Stimulated activated CD4-positive, alpha-beta T cell treated with anti-CD3 and anti-CD28 coated beads, TNF-alpha, amount 100 ng/mL, for 1 hour (primary cell): ENCODE measurements at places on chromosomes 5 and 9.

GRCh38 chr9:130132746-130133145 lies 39.5 kb upstream of the NCS1 start:
- DNase-seq, result no peak

- DNase-seq, result no peak
These were observed 62.1 kb downstream of the TMOD1 start for GRCh38 chr9:97563458-97564135.

DNA sequence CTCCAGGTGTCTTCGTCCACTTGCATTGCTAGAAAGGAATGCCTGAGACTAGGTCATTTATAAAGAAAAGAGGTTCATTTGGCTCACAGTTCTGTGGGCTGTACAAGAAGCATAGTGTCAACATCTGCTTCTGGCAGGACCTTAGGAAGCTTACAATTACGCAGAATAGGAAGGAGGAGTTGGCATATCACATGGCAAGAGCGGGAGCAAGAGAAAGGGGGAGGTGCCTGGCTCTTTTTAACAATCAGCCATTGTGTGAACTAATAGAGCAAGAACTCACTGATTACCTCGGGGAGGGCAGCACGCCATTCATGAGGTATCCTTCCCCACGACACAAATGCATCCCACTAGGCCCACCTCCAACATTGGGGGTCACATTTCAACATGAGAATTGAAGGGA lies 134.4 kb upstream of the EFNA5 start:
- no peak for DNase-seq

GRCh38 chr9:9079473-9079872 lies 1279.9 kb upstream of the DMAC1 start:
- no peak for DNase-seq

DNA sequence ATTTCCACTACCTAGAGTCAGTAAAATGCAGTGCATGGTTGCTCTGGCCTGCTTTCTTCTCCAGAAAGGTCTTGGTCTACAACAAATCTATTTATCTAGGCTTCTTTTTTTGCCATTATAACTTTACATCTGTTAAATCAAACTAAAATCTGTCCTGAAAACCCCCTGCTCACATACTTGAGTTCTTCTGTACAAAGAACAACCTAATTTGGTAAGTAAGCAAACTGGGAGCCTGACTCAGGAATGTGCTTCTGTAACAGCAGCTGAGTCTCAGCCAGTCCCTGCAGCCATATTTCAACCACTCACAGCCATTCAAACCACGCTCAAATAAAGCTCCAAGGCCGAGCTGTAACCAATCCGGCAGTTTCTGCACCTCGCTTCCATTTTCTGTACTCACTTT lies 95.8 kb downstream of the PLPP1 start:
- DNase-seq, result no peak

GRCh38 chr9:125431741-125432271 lies 170.2 kb downstream of the GAPVD1 start:
- no peak for DNase-seq

GRCh38 chr9:108671176-108671575 lies 184.6 kb downstream of the ACTL7B start:
- no peak for DNase-seq

DNA sequence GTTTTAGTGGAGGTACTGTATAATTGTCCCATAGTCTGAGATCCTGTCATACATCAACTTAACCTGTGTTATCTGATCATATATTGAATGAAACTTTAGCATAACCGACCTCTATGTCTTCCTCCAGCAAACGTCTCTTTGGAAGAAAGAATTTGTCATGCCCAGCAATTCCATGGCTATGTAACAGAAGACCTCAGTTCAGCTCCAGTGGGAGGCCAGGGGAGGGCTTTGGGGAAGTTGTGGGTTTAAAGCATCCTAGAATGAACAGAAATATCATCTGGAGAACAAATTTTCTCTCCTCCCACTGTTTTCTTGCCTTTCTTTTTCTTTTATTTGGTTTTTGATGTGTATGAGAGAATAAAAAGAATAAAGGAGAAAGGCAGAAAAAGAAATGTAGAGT lies 164.5 kb downstream of the GAS1 start:
- DNase-seq, result no peak

- DNase-seq, result no peak
These were observed 138.4 kb upstream of the SLIT3 start for GRCh38 chr5:169439362-169439761.

DNA sequence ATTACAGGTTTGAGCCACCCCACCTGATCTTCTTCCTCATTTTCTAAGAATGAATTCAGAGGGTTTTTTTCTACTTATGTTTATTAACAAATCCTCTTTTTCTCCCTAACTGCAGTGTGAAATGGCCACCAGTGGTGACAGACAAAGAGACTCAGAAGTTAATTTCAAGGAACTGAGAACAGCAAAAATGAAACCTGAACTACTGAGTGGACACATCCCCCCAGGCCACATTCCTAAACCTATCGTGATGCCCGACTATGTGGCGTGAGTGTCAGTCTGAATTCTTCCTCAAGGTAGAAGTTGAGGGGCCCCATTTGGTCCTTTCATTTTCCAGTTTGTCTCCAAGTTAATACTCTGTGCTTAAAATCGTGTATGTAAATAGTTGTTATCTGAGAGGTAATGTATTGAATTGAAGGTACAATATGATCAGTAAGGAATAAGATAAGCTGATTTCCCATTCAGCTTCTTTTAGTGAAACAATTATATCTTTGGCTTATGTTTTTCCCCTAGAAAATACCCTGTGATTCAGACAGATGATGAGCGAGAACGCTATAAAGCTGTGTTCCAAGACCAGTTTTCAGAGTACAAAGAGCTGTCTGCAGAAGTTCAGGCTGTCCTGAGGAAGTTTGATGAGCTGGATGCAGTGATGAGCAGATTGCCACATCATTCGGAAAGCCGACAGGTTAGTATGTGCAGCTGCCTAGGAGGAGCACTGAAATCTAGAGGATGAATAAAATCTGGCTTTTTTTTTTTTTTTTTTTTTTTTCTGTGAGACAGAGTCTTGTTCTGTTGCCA lies 17.7 kb downstream of the MARVELD2 start:
- DNase-seq, result no peak

GRCh38 chr9:127931092-127931881 lies 710 bp upstream of the PIP5KL1 start:
- DNase-seq, result no peak

- DNase-seq, result no peak
These were observed 804 bp downstream of the TTC39B start for GRCh38 chr9:15306068-15306756.

GRCh38 chr9:77851882-77852595 lies 179.6 kb downstream of the GNAQ start:
- DNase-seq, result no peak

DNA sequence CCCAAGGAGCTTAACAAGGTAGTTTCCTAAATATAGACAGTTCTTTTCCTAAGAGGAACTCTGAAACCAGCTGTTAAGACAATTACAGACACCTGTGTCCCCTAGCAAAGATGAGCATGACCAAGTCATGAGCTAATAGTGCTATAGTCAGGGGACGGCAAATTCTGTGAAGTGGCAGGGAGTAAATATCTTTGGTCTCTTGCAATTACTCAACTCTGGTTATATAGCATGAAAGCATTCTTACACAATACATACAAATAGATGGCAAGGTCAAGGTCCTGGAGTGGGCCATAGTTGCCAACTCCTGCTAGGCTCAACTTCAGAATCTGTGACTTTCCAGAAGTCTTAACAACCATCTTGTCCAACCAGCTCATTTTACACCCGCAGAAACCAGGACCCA lies 103.7 kb downstream of the RFK start:
- no peak for DNase-seq

- DNase-seq, result no peak
These were observed 6.9 kb downstream of the YTHDC2 start for GRCh38 chr5:113520429-113520828.

DNA sequence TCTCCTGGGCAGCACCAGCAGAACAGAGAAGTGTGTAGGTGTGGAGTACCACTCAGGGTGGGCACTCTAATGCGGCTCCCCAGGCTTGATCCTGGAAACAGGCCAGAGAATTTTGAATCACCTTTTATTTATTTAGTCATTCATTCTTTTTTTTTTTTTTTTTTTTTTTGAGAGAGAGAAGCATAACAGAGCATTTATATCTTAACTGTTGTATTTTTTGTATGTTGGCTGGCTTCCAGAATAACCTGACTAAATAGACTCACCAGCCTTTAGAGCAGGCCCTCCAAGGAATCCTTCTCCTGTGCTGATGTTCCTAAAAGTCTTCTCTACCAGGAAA lies 153.4 kb downstream of the PIK3R1 start:
- DNase-seq, result no peak

GRCh38 chr5:173191561-173191960 lies 43.4 kb downstream of the NKX2-5 start:
- DNase-seq, result no peak

GRCh38 chr9:121279776-121280388 lies 11.9 kb downstream of the GSN start:
- DNase-seq, result no peak

GRCh38 chr5:107510125-107510524 lies 160.6 kb downstream of the EFNA5 start:
- no peak for DNase-seq

GRCh38 chr5:173303878-173304590 lies 24.2 kb downstream of the STC2 start:
- no peak for DNase-seq

DNA sequence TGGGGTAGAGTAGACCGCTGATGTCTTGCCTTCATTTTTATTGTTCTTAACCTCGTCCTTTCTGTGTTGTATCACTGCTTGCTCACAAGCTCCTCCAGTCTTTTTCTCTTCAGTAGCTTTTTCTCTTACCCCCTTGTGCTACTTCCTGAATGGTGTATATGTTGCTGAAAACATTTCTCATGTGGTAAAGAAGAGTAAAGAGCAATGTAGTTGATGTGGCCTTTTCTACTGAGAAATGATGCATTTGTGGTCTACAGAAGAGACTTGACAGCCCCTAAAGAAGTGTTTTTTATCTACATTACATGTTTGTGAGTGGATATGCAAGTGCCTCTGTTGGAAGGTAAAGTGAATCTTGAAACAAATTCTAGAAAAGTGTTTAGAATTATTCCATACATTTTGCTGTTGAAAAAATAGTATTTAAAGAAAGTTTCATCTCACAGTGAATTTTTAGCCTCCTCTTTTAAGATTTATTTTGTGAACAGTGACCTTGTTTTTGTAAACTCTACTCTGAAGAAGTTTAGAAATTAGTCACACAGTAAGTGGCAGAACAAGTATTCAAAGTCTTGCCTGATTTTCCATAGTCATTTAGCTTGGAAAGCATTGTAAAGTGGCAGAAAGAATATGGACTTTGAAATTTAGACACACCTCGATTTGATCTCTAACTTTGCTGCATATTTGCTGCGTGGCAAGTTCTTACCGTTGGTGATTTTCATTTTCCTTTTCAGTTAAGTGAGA lies 17.4 kb downstream of the CDC42SE2 start:
- no peak for DNase-seq

GRCh38 chr5:80466669-80467485 lies 21.0 kb upstream of the FAM151B start:
- DNase-seq, result no peak

DNA sequence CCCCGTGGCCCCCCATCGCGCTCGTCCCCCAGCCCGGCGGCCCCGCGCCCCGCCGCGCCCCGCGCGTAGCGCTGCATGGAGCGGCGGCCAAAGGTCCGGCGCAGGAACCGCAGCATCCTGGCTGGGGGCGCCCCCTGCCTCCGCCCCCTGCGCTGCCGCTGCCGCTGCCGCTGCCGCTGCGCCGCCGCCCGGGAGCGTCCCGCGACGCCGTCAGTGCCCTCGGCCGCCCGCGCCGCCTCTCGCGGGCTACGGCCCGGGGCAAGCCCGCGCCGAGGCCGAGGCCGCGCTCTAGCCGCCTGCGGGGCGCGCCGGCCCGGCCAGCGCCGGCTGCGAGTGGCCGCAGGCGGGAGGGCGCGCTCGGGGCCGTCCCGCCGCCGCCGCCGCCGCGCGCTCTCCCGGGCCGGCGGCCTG lies 523 bp downstream of the EPB41L4B start:
- DNase-seq, result no peak

GRCh38 chr5:87254035-87254434 lies 13.6 kb upstream of the RASA1 start:
- no peak for DNase-seq

DNA sequence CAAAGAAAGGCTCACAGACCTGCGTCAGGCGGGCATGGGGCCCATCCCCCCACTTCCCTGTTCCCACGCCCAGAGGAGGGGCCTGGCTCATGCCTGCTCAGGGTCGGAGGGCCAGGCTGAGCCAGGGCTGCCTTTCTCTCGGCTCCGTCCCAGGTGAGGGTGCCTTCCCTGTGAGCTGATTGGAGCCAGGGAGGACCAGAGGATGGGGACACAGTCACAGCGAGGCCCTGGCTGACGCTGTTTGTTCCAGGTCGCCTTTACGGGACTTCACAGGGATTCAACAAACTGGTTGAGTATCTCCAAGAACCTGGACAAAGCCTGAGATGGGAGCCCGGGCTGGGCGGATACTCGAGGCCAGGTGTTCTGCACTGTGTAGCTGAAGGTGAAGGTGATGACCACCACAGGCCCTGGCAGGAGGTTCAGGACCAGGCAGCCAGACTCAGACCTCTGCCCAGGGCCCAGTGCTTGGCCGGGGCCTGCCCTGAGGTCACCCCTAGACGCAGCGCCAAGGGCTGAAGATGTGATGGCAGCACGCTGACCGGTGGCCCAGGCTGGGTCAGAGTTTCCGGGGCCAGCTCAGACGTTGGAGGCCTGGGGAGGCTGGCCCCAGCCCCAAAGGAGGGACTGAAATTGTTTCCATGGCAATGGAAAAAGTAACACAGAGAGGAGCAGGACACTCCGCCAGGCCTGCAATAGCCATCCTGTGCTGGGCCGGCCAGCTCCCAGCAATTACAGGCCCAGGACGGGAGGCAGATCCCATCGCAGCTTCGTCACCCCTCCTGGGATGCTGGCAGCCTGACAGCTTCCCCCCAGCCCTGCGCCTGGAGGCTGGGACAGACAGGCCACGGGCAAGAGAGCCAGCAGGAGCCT lies 65.3 kb upstream of the ADAMTS2 start:
- DNase-seq, result no peak

DNA sequence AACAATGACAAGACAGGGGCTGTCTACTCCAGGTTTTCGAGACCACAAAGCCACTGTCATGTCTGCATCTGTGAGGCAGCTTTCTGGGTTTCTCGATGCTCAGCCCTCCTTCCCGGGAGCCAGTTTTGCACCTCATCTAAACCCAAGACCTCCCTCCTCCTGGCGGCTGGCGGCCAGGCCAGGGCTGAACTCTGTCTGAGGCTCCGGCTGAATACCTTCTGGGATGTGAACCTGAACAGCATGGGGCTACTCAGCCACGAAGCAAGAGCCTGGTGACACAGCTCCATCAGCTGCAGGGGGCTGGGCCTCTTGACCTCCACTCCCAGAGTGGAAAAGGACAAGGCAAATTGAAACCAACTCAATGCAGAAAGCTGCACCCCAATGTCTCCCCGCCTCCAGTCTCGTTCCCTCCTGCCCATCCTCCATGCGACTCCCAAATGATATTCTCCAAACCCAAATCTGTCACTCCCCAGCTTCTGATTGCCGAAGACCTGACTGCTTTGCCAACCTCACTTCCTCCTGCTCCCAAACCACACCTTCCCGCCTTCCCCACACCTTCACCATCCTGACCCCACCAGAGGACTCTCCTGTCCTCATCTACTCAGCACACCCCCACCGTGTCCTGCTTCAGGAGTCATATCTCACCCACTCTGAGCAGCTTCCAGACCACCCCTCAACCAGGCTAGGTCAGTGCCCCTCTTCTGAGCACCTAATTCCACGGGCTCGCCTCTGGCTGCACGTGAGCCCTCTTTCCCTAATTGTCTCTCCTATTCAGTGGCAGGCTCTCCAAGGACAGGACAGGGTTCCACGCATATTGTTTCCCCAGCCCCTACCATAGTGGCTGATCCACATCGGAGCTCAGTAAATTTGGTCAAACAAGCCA lies 4.5 kb downstream of the ANKS6 start:
- DNase-seq, result no peak

GRCh38 chr5:78411586-78411985 lies 51.2 kb downstream of the SCAMP1 start:
- DNase-seq, result no peak

GRCh38 chr9:5355817-5356216 lies 16.1 kb upstream of the RLN1 start:
- no peak for DNase-seq
